ENCODE measurements at places on chromosomes 2 and 18. TPM values are rescaled to one million over a fixed set of nuclear protein-coding genes. Genes with fewer than 3 reads are reported as not detected.

DNA sequence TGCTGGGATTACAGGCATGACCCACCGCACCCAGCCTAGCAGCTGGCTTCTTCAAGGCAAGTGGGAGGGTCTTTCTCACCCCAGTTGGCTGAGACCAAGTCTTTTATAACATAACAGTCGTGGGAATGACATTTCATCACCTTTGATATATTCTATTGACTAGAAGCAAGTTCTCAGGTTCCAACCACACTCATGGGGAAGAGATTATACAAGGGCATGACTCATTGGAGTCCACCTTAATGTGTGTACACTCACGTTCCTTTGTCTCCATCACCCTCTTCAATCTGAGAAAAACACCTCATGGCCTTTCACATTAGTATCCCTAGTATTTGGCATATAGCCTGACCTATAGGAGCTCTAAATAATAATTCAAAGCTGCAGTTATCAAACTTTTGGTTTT lies 2.8 kb upstream of the BBS5 start:
- H3K27me3 ChIP-seq, result no peaks in the 10 kb centered on the region
- H3K4me1 ChIP-seq, result no peaks in the 10 kb centered on the region
- H3K27ac ChIP-seq, result no peak overlapping the region
- DNase-seq, result no peak
- H3K4me3 ChIP-seq, result no peak overlapping the region
- H3K36me3 ChIP-seq, result no peaks in the 10 kb centered on the region

DNA sequence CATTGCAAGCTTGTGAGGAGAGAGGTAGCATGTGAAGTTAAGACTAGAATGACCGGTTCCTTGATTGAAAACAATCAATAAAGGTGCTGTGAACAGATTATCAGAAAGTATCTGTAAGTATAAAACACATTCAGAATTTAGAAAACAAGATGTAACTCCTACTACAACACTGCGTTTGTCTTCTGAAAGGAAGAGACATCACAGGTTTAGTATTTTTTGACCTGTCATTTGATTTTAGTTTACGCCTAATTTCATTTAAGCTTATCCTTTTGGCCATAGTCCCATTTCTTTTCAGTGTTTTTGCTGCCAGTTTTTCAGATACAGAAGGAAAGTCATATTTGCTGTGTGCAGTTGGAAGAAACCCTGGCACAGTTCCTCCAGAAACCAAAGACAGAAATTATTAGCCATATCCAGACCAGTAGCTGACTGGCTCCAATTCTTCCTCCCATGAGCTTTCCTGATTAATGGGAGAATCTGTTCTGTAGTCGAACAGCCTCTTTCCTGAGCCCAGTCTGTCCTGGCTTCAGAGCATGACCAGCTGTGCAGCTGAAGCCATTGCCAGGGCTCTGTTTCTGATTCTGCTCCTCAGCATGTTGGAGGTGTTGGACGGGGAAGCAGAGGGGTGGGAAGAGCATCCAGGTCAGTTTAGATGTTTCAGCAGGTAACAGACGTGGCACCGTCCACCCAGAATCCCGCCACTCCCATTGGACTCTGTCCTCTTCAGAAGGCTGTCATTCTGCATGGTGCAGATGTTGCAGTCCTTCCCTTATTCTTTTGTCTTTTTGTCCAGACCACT lies 61.0 kb downstream of the CRIM1 start:
- peaks cover 14% of the 10 kb centered on the region for H3K4me1 ChIP-seq
- H3K36me3 ChIP-seq, result no peaks in the 10 kb centered on the region
- no peak for DNase-seq
- no peak overlapping the region for H3K4me3 ChIP-seq
- H3K27me3 ChIP-seq, result no peaks in the 10 kb centered on the region

TDRD15 gene
- total RNA-seq, result 0.06 TPM

POTEC gene
- total RNA-seq, result not detected

ESPNL gene
- total RNA-seq, result not detected

DNA sequence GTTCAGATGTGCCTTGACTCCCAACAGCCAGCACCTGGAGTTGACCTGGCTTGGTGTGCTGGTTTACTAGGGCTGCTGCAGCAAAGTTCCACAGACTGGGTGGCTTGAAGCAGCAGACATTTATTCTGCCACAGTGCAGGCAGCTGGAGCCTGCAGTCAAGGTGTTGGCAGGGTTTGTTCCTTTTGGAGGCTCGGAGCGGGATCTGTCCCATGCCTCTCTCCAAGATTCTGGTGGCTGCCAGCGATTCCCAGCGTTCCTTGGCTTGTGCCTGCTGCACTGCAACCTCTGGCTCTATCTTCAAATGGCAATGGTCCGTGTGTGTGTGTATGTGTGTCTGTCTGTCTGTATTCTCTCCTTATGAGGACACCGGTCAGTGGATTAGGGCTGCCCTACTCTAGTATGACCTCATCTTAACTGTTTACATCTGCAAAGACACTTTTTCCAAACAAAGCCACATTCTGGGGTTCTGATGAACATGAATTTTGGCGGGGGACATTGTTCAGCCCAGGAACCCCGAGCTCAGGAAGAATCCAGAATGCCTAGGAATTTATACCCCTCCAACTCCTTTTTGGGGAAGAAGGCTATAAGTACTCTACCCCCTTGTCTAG lies 44.7 kb upstream of the TMEM131 start:
- no peak for DNase-seq
- H3K27ac ChIP-seq, result no peak overlapping the region
- H3K4me1 ChIP-seq, result no peaks in the 10 kb centered on the region
- no peak overlapping the region for H3K4me3 ChIP-seq
- H3K27me3 ChIP-seq, result no peaks in the 10 kb centered on the region

GRCh38 chr2:10257036-10257435 lies 45.7 kb upstream of the HPCAL1 start:
- no peak overlapping the region for H3K4me3 ChIP-seq
- DNase-seq, result peak; percentile 31
- H3K36me3 ChIP-seq, result no peaks in the 10 kb centered on the region
- no peak overlapping the region for H3K27ac ChIP-seq

- no peak for DNase-seq
- peaks cover 1% of the 10 kb centered on the region for H3K36me3 ChIP-seq
- H3K4me1 ChIP-seq, result no peaks in the 10 kb centered on the region
- no peaks in the 10 kb centered on the region for H3K27me3 ChIP-seq
- H3K27ac ChIP-seq, result no peak overlapping the region
- H3K4me3 ChIP-seq, result no peak overlapping the region
Observed at GRCh38 chr2:46350029-46350689, 53.0 kb downstream of the EPAS1 start.

DNA sequence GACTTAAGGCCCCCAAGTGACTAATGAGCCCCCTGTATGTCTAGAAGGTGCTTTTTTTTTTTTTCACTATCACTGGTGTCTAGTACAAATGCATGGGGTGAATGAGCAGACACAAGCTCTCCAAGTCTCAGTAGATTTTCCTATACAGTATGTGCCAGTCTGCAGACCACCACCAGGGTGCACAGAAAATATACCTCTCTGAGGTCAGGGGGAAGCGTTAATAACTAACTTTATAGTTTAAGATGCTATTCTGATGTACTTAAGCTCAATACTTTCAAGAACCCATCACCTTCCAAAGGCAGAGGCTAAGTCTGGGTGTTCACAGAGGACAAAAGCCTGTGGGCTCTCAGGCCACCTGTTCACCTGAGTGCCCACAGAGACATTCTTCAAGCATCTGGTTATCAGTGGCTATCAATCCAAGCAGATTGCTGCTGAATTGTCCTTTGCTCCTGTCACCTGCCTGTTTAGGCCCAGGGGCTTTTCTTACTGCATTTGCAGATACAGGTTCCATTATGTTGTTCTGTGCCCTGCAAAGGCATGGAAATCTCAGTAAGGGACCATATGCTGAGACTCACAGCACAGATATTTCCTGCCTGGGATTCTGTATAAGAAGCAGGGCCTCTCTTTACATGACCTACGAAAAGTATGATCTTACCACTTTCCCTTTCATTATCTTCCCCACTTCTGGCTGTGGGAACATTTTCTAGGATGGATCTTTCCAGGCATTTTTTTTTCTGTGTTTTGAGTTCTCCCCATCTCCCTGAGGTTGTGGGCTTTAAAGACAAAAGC lies 534.6 kb downstream of the TNS1 start:
- no peaks in the 10 kb centered on the region for H3K4me1 ChIP-seq
- DNase-seq, result no peak
- H3K36me3 ChIP-seq, result no peaks in the 10 kb centered on the region
- H3K27ac ChIP-seq, result no peak overlapping the region

DNA sequence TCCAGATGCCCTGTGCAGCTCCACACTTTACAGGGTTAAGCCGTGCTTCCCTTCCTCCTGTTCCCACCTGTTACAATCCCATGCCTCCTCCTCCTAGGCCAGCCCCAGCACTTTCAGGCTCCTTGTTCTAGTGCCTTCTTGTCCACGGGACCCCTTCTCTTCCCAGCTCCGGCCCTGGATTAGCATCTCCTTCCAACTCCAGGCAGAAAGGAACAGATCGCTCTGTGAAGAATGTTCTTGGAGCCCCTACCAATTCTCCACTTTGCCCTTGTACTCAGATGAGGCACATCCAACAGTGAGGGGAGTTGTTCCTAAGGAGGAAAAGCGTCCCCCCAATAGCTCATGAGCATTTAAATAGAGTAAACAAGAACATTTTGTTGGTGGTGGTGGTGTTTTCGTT lies 72.7 kb downstream of the CABLES1 start:
- H3K36me3 ChIP-seq, result no peaks in the 10 kb centered on the region
- DNase-seq, result no peak
- no peak overlapping the region for H3K4me3 ChIP-seq
- H3K27me3 ChIP-seq, result no peaks in the 10 kb centered on the region

CRACDL gene
- total RNA-seq, result 7.5 TPM

- no peaks in the 10 kb centered on the region for H3K4me1 ChIP-seq
- no peaks in the 10 kb centered on the region for H3K27me3 ChIP-seq
- H3K27ac ChIP-seq, result no peak overlapping the region
- H3K36me3 ChIP-seq, result no peaks in the 10 kb centered on the region
- DNase-seq, result no peak
Observed at GRCh38 chr2:132790207-132790785, 120.3 kb upstream of the LYPD1 start.

SRBD1 gene
- total RNA-seq, result 14.5 TPM

DNA sequence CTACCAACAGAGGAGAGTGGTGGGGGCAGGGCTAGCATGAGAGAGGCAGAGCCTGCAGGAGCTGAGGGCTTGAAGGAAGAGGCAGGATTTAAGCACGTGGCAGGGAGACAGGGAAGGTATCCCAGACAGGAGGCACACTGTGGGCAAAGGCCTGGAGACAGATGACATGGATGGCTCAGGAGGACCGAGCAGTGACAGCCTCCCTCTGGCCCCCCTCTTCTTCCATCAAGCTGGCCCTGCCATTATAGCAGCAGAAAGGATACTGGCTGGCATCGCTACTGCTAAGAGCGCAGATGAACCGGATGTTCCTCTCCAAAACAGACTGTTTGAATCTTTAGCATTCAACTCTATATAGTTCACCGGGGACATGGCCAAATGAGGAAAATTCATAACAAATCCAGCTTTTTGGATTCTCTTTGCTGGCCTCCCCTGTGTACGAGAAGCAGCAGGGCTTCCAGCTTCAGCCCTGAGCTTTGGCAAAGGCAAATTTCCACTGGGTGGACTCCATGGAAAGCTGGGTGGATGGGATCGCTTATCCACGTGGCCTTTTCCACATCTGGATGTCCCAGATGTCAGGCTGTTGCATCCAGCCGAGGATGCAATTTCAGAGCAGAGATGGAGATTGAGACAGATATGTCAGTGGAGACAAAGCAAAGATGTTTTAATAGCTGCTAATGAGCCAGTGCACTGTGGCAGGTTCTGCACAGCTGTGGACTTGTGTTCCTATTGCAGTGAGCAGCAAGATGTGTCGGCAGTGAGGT lies 36.2 kb downstream of the CAPN13 start:
- H3K36me3 ChIP-seq, result no peaks in the 10 kb centered on the region
- H3K27ac ChIP-seq, result no peak overlapping the region
- no peaks in the 10 kb centered on the region for H3K27me3 ChIP-seq
- DNase-seq, result no peak
- H3K4me1 ChIP-seq, result no peaks in the 10 kb centered on the region

NDUFS1 gene
- 65.2 TPM for total RNA-seq

GRCh38 chr2:165594231-165594934 lies 124.9 kb downstream of the CSRNP3 start:
- H3K4me1 ChIP-seq, result no peaks in the 10 kb centered on the region
- no peak overlapping the region for H3K27ac ChIP-seq
- DNase-seq, result no peak

DNA sequence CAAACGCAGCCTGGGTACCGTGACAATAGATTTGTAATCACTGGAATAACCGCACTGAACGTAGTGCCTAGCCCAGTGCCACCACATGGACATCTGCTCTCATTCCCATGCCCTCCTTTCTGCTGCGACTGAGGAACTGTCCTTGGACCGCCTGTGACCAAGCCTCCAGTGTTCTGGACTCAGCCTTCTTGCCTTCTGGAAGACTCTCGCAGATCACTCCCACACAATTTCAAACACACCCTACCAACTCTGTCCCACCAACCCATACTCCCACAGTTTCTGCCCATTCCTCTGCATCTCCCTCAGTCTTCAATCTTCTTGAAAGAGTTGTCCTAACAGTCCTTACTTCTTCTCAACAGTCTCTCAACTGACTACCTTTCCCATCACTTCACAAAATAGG lies 2.1 kb downstream of the RNF149 start:
- peaks cover 3% of the 10 kb centered on the region for H3K4me1 ChIP-seq
- H3K36me3 ChIP-seq, result no peaks in the 10 kb centered on the region
- H3K4me3 ChIP-seq, result peak overlapping the region; percentile 39
- no peaks in the 10 kb centered on the region for H3K27me3 ChIP-seq
- H3K27ac ChIP-seq, result peak overlapping the region; percentile 31

DNA sequence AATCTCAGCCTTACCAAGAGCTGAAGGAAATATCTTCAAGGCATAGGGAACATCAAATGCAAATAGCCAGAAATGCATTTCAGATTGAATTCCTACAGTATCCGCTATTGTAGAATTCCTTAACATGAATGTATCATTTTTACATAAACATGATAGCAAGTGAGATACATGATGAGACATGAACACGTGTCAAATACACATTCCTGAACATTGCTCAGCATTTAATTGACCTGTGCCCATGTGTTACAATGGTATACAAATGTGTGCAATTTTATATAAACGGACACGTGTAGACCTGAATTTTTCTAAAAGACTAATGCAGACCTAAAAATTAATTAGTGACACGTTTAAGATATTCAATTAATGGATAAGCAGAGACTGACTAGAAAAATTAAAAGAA lies 133.0 kb upstream of the TLK1 start:
- no peak overlapping the region for H3K4me3 ChIP-seq
- no peaks in the 10 kb centered on the region for H3K4me1 ChIP-seq
- no peaks in the 10 kb centered on the region for H3K27me3 ChIP-seq
- H3K27ac ChIP-seq, result no peak overlapping the region
- H3K36me3 ChIP-seq, result no peaks in the 10 kb centered on the region
- no peak for DNase-seq

DNA sequence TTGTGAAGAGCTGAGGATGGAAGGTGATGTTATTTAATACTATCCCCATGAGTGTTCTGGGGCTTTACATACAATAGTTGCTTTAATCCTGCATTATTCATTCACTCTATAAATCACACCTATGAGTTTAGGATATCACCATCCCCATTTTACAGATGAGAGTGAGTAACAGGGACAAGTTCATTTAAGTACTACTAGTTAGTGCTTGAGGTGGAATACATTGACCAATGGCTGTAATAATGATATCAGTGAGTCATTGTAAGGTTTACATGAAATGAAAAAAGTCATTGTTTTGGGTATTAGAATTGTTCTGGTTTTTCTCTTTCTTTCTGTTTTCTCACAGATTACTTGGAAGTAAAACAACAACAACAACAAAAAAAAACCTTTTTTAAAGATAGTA lies 42.5 kb downstream of the TANC1 start:
- no peaks in the 10 kb centered on the region for H3K36me3 ChIP-seq
- no peaks in the 10 kb centered on the region for H3K27me3 ChIP-seq
- peaks cover 12% of the 10 kb centered on the region for H3K4me1 ChIP-seq
- no peak overlapping the region for H3K4me3 ChIP-seq
- H3K27ac ChIP-seq, result peak overlapping the region; percentile 23

Measured in aorta (tissue), 5 donors.